ENCODE measurements at places on chromosomes 4 and X.

- no peak for DNase-seq
These were observed 62.2 kb upstream of the TNIP3 start for GRCh38 chr4:121226362-121226761.

DNA sequence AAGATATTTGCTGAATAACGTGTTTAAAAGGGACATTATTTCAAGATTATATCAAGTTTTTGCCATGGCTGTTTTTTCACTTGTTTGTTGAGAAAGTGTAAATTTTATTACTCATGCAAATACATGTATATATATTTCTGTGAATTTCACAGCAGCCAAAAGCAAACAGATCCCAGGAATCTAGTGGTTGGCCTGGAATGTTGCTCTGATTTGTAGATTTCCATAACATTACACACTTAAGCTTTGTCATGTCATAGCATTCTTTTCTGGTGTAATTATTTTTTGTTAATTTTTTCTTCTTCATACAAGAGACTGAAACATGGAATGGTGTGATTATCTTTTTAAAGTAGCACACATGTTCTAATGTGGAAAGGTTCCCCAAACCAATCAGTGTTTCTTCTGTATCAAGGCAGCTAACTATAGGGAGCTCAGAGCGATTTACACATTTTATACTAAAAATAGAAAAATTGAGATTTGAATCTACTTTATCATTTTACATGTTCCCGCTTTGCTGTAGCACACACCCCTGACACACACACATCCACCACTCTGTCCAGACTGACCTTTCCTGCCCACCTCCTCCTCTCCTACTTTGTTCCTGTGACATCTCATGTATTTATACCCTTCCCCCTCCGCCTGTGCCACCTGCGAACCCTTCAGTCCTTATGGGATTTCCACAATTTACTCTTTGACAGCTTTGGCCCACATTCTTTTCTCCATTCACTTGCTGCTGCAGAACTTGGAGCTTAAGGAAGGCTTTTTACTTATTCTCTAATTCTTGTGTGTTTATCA lies 20.3 kb downstream of the RUFY3 start:
- no peak for DNase-seq

DNA sequence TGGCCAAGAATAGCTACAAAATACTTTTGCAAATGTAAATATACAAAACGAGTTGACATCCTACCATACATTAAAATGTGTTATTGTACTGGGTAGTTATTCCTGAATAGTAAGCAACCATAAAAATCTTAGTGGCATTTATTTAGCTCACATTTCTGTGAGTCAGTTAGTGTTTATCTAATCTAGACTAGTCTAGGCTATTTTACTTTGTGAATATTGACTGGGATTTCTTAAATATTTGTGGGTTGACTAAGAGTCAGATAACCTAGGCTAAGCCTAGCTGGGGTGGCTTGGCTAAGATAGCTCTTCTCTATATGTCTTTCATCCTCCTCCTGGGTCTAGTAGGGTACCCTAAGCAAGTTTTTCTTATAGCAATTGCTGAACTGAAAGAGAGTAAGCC lies 543.8 kb upstream of the DIAPH2 start:
- no peak for DNase-seq

- no peak for DNase-seq
These were observed 31.1 kb upstream of the MAMLD1 start for GRCh38 chrX:150332023-150332422.

- no peak for DNase-seq
These were observed 31.3 kb downstream of the MAP7D3 start for GRCh38 chrX:136219893-136220292.

DNA sequence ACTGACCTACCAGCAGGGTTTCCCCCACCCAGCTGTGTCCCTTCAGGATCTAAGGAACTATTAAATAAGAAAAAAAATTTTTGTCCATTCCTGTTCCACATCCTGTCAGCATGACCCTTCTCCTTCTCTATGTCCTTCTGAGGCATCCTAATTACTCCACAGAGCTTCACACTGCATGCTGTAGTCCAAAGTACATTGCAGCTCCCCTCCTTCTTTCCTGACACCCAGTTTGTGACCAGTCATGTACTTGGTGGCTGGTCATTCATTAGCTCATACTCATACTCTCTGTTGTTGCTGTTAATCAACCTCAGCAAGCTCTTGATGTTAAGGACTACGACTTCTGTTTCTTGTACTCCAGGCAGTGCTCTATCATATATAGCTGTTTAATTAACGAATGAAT lies 2.4 kb upstream of the EGF start:
- DNase-seq = no peak

GRCh38 chrX:32572644-32573043 lies 638.7 kb downstream of the DMD start:
- no peak for DNase-seq

DNA sequence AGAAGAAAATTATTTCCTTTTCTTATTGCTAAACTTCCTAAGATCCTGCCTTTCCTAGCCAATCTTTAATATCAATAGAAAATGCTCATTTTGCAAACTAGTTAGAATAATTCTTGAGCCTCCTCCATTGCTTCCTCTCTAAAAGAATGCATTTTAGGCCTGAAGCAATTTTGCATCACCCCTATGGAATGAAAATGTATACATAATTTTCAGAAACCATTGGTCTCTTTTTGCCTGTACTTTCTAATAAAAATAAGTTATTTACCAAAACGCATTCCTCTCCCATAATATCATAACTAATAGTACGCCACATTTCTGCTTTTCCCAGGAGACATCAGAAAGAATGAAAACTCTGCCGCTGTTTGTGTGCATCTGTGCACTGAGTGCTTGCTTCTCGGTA lies 1.7 kb downstream of the MUC7 start:
- no peak for DNase-seq

GRCh38 chr4:7714176-7714575 lies 225.5 kb downstream of the AFAP1 start:
- no peak for DNase-seq

- DNase-seq = no peak
These were observed 5.3 kb upstream of the SAP30 start for GRCh38 chr4:173365359-173365996.

- no peak for DNase-seq
These were observed 612.2 kb downstream of the IQCM start for GRCh38 chr4:149203256-149204001.

DNA sequence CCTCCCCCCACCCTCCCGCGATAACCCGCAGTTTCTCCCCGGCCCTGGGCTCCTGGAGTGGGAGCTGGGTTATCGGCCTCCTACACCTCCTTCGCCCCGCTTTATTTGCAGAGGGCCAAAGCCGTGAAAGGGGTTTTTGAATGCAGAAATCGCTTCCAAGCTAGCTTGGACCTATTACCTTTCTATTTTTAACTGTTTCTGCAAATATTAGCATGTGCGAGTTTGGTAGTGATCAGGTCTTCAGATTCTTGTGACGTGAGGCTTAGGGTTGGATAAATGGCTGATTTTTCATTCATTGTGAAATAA lies 1.3 kb downstream of the USP9X start:
- no peak for DNase-seq

- no peak for DNase-seq
These were observed 202.4 kb downstream of the CHIC2 start for GRCh38 chr4:53861856-53862610.

GRCh38 chrX:73683236-73683859 lies 120.4 kb downstream of the CHIC1 start:
- DNase-seq = no peak

- DNase-seq = no peak
These were observed 135.7 kb downstream of the QDPR start for GRCh38 chr4:17376205-17376604.

GRCh38 chr4:72073816-72074215 lies 42.0 kb downstream of the NPFFR2 start:
- no peak for DNase-seq

DNA sequence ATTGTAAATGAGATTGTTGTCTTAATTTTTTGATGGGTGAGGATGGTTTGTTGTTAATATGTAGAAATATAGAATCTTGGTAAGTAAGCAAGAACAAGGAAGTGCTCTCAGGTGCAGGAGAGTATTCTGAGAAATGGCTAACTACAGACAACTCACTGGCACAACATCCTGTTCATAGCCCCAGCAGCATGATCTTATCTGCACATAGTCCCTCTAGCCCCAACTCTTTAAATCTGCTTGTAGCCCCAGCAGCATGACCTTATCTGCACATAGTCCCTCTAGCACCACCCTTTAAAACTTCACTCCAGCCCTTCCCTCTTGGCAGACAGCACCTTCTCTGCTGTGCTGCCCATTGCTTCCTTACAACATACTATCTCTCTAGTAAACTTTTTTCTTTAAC lies 1957.1 kb upstream of the ADGRL3 start:
- no peak for DNase-seq

DNA sequence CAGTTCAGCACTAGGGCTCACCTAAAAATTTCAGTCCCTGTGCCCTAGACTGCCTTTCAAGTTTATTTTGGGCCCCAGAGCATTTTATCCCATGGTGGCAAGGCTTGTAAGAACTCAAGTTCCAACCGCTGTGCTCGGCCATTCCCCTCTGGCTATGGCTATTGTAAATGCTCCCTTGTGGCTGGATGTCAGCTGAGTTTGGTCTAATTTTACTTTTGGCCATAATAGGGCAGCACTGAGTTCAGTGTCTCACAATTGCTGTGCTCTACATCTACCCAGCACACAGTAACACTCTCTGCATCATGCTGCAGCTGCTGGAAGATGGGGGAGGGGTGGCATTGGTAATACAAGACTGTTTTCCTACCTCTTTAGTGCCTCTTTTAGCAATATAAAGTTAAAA lies 210.8 kb upstream of the IRS4 start:
- DNase-seq = no peak

- DNase-seq = no peak
These were observed 50.4 kb downstream of the MGARP start for GRCh38 chr4:139229534-139230039.

DNA sequence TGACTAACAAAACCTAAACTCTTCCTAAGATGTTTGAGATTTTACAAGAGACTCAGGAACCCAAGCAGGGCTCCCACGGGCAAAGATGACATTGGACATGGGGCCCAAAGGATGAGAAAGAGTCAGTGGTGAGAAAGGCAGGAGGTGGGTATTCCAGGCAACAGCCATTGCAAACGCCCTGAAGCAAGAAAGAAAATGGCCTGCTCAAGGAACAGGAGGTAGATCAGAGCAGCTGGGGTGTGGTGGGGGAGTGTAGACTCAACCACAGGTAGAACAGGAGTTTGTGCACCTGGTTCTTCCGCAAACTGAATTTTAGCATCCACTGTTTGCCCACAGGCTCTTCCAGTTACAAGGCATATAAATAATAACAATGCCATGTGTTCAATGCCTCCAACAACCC lies 3.3 kb downstream of the PPP2R2C start:
- DNase-seq = no peak

DNA sequence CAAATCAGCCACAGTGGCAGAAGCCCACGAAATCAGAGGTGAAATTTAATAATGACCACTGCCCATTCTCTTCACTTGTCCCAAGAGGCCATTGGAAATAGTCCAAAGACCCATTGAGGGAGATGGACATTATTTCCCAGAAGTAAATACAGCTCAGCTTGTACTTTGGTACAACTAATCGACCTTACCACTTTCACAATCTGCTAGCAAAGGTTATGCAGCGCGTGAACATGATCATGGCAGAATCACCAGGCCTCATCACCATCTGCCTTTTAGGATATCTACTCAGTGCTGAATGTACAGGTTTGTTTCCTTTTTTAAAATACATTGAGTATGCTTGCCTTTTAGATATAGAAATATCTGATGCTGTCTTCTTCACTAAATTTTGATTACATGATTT lies at the start of gene F9:
Gene F9, plus strand, starts transcription at position 190 of the 400 bp plus-strand sequence. Its CDS starts 26 bp downstream, at position 216.
- no peak for DNase-seq

DNA sequence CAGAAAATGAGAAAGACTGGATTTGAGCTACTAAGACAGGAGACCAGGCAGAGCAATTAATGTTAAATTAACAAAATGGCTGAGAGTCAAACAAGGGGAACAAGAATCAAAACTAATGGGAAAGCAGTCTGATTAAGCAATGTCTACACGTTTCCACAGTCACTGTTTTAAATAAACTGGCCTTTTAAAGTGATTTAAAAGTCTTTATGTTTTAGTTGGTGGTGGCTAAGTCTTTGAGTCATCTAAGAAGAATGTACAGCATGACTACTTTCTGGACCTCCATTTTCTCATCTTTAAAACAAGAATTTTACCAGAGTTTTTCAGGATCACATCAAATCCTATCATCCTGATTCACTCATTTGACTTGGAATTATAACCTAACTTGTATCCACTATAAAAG lies 233.8 kb downstream of the ENOX2 start:
- no peak for DNase-seq

GRCh38 chr4:61583696-61584095 lies 383.6 kb downstream of the ADGRL3 start:
- DNase-seq = no peak

DNA sequence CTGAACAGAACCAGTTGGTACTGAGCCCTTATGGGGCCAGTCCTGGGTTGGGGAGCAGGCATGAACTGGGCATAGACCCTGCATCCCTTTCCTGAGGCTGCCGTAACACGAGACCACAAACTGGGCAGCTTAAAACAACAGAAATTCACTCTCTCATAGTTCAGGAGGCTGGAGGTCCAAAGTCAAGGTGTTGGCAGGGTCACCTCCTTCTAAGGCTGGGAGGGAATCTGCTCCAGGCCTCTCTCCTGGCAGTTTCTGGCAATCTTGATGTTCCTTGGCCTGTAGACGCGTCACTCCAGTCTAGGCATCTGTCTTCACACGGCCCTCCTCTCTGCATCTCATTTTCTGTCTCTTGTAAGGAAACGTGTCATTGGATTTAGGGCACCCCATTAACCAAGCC lies 19.8 kb upstream of the SORCS2 start:
- no peak for DNase-seq

- DNase-seq = no peak
These were observed 80.3 kb upstream of the LSM6 start for GRCh38 chr4:146095091-146095690.

- no peak for DNase-seq
These were observed 108.6 kb downstream of the DHX15 start for GRCh38 chr4:24475756-24476155.

DNA sequence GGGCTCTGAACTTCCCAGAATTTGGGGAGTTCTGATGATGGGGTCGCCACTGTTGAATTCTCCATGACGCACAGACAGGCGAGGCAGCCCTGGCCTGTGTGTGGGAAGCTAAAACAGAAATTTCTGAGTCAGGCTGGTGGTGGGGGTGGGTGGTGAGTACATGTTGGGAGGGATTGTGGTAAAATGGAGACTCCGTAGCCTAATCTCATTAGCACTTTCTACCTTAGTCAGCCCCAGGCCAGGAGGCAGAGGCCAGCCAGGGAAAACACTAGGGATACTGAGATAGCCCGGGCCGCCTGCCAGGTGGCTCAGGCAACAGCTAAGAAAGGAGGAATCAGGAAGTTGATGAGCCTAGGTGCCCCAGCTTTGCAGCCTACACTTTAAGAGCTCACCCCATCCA lies 39.3 kb upstream of the NHSL2 start:
- no peak for DNase-seq

GRCh38 chr4:1315306-1315705 lies 25.6 kb downstream of the MAEA start:
- DNase-seq = no peak

- DNase-seq = no peak
These were observed 79.7 kb downstream of the BCOR start for GRCh38 chrX:40018041-40018440.
